Stimulated activated CD8-positive, alpha-beta memory T cell treated with anti-CD3 and anti-CD28 coated beads, Interleukin-7, amount 100 ng/mL, for 1 hour (primary cell): ENCODE measurements at places on chromosomes 6 and 20.

DNA sequence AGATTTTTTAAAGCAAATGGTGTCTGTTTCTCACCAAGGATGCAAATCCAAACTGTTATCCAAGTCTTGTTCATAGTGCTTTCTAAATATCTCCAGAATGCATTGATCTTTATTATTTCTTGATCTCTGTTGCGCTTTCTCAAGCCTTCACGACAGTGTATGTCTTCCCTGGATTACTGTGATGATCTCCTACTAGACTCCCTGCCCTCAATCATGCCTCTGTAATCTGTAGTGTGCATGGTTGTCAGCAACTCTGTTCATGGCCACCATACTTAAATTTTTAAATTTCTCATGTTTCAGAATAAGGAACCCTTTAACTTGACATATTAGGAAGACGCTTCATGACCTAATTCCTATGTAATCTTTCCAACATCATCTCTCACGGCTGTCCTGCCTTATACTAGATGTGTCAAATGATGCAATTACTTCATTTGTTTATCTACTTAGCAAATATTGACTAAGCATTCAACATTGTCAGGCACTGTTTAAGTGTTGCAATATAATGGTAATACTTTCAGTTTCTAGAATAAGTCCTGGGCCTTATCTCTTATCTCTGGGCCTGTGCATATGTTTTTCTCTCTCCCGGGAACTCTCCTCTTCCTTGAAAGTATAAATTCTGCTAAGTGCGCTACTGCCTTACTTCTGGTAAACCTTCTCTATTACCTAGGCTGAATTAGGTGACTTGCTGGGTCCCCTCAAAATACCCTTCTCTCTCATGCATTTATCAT, 25.6 kb upstream of the AHI1 start:
- no peak for DNase-seq

DNA sequence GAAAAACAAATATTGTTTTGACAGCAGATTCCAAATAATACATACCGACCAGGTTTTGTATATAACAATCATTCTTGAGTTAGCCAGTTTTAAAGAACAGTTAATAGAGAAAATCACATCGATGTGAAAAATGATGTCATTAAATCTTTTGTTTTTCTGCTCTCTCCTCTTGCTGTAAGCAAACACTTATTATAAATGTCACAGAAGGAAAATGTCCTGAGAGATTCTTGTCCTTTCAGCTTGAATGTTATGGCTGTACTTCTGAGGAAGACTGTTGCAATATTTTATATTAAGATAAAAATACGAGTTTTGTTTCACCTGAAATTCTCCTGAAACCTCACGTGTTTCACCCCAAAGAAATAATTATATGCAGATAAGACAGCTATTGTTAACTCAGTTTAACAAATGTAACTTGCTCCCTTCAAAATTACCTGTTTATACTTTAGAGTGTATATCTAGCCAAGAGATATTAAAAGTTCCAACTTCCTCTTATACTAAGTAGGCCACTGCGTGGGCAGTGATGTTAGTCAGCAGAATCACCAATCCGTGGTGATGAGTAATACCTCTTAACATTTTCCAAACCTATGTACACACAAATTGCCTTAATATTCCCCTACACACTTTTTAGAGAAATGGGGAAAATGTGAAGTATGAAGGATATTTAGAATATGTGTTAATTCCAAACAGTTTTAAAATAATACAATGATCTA, 1111.4 kb upstream of the CITED2 start:
- no peak for DNase-seq

DNA sequence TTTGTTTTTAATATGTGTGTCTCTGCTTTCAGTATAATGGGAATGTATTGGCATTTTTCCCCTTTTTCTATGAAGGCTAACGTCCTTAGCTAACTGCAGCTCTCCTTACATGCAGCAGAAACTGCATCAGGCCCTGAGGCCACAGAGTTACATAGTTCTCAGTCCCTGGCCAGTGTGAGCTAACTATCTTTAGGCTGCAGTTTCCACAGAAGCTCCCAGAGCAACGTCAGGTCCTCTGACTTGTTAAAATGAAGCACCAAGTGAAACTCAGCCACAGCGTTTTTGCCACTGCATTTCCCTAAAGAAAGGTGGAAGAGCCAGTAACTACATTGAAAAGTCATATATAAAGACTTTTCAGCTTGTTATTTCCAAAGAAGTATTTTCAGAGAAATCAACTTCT, 244.7 kb downstream of the CBLN4 start:
- DNase-seq: no peak

DNA sequence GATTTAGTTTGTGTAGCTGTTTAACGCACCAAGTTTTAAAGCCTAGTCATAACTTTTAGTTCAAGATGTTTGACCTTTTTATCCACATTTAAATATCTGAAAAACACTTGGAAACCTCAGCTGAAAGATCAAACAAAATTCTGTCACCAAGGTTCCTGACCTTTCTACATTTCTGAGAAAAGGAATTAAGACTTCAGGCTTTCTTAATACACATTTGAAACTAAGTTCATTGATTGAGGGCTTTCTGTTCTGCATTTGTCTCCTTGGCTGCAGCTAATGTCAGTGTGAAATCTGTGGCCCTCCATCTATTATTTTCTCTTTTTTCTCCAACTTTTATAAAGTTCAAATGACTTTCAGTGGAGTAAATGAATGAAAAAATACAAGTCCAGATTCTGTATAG, 22.7 kb upstream of the FBXL4 start:
- DNase-seq: no peak

DNA sequence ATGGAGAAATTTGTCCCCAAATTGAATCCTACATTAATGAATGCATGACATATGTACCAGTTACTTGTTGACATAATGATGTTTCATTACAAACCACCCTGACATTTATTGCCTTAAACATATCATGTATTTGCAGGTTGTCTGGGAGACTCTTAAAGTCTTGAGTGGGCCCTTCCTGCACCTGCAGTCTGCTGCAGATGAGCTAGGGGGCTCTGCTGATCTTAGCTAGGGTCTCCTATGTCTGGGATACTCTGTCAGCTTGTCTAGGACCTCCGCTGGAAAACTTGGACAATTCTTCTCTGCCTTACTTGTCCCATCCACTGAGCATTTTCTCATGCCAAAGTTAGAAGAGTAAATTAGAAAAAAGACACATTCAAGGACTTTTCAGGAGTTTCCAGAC, 581.6 kb downstream of the HAO1 start:
- DNase-seq: no peak

DNA sequence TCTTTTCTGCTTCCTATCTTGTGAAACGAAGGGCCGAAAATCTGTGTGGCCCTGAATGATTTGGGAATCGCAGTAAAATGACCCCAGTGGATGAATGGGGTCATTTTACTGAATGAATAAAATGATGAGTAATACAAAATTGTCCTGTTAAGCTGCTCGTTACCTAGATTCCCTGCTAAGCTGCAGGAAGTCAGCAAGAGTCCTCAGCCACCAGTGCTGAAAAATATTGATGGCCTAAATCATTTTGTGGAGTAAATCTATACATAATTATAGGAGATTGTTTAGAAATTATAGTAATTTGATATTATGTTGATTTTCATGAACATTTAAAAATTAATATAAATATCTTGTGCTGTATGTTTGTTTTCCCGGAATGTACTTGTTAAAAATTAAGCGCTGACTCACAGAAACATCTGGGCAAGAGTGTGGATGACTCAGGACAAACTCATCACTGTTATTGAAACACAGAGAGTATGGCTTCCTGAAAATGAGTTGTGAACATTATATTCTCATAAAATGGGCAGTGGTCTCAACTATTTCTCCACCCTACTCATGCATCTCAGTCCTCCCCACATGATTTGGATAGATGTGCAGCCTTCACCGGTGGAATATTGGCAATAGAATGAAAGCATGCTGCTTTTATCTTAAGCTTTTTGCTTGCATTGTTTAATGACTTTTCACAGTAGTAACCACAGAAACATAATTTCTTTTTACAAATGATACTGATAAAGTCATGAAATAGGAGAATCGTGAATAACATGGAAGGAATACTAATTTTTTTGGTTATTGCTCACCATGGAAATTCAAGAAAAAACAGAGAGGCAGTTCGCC, 36.2 kb upstream of the RGS17 start:
- DNase-seq: no peak

GRCh38 chr20:44911264-44911921, 1.5 kb downstream of the PABPC1L start:
- no peak for DNase-seq

GRCh38 chr20:8735674-8736073, 333.2 kb upstream of the PLCB4 start:
- DNase-seq: no peak

DNA sequence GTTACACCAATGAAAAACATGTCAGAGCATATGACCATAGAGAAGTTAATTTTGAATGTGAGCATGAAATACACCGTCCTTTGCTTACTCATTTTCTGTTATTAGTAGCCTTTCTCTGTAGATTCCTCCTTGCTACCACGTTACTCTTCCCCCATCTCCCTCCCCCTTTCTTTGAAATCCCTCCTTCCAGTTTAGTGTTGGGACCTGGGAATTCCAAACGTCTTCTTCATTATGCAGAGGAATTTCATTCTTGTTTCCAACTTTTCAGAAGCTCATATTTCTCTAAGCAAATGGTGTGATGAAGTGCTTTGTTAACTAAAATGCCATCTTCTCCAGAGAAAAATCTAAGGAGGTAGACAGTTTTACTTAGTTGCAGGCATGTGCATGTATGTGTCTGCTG, 122.4 kb downstream of the MCHR2 start:
- no peak for DNase-seq

- DNase-seq: peak; percentile 57
Measured at GRCh38 chr6:3456898-3457709, at the start of gene SLC22A23. SLC22A23 (minus strand) TSS chr6:3457050; CDS start chr6:3456559, 491 bp downstream.

- DNase-seq: no peak
Measured at GRCh38 chr6:43495409-43495941, 14.7 kb downstream of the LRRC73 start.

- DNase-seq: no peak
Measured at GRCh38 chr6:163797296-163797845, 382.9 kb downstream of the QKI start.

GRCh38 chr20:19121463-19121862, 91.0 kb upstream of the SLC24A3 start:
- no peak for DNase-seq

DNA sequence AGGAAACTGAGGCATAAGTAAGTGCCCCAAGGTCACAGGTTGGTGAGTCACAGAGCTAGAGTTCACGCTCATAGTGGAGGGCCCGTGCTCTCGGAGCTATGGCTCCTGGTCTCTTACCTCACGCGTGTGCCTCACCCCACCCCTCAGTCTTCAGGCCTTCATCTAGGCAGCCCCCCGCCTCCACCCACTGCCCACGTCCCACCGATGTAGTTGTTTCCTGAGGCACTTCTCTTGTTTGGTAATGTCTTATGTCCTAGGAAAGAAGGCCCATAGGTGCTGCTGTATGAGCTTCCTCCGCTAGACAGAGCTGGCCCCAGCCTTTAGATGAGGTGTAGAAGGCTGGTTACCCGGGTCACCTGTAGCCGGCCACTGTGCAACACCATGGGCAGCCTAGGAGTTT, 5.1 kb downstream of the RIPK1 start:
- DNase-seq: no peak
